Activated naive CD4-positive, alpha-beta T cell treated with anti-CD3 and anti-CD28 coated beads, Interleukin-2, amount 50 U/mL, for 16 hours (primary cell): ENCODE measurements at places on chromosomes 1 and 21.

GRCh38 chr1:107294686-107295085, 153.8 kb downstream of the NTNG1 start:
- no peak for DNase-seq

GRCh38 chr1:160115545-160116282, at the start of gene ATP1A2:
Gene ATP1A2, plus strand, starts transcription at chr1:160115759. Its CDS starts 103 bp downstream, at chr1:160115862.
- DNase-seq: no peak

- no peak for DNase-seq
These were observed 285.6 kb downstream of the NCAM2 start for GRCh38 chr21:21283810-21284209.

- DNase-seq: no peak
These were observed 37.5 kb downstream of the PGM1 start for GRCh38 chr1:63630666-63631065.

- DNase-seq: no peak
These were observed 73.5 kb upstream of the PDC start for GRCh38 chr1:186534401-186534800.

DNA sequence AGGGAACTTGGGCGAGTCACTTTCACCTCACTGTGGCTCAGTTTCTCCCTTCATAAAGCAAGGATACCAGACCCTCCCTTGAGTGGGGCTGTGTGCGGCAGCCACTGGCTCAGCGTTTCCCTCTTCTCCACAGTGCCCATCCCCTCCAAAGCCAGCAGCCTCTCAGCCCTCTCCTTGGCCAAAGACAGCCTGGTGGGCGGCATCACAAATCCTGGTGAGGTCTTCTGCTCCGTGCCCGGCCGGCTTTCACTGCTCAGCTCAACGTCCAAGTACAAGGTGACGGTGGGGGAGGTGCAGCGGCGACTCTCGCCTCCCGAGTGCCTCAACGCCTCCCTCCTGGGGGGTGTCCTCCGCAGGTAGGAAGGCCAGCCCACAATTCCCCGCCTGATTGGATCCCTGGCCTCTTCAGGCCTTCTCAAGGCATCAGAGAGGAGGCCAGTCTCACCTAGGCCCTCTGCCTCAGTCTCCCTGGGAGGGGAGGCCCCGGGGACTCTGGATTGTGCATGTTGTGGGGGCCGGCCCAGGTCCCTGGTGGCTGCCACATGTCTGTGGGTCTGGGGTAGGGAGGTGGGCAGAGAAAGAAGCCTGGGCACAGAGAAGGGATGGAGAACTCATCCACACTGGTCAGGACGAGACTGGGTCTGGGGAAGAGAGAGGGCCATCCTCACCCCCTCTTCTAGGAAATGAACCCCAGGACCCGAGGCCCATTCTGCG, 15.2 kb downstream of the TFAP2E start:
- no peak for DNase-seq

DNA sequence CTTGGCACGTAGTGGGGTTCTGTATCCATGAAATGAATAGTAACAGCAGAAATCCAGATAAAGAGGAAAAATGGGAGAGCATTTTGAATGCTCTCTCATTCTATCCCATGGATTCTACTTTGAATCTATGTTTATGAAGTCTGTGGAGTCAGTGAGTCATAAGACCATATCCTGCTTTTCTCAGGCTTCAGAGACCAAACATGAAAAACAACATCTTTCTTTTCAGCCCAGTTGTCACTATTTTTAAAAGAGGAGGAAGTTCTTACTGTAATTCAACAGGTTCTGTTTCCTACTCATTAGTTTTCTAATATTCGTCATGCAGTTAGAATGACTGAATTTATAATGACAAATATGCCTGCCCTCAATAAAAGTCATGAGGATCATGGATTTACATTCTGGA, 39.4 kb upstream of the CD55 start:
- DNase-seq: no peak

GRCh38 chr1:86712088-86712860, 7.9 kb downstream of the SH3GLB1 start:
- DNase-seq: no peak

GRCh38 chr1:235558621-235559169, 54.4 kb upstream of the B3GALNT2 start:
- no peak for DNase-seq

DNA sequence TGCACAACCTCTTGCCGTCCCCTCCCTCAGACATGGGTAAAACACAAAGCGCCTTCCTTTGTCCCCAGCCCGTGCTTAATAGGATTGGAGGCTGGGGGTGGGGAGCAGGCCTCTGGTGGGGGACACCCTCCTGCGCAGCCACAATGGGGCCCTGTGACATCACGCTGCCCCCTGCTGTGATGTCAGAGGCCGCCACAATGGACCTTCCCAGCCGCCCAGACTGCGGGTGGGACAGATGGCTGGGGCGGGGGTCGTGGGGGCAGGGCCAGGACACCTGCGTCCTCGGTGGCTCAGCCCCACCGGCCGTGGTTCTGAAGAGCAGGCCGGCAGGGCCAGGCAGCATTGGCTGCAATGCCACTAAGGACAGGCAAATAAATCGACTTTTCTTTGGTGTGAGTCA, 39.9 kb downstream of the EPHA2 start:
- DNase-seq: no peak

- no peak for DNase-seq
These were observed 80.8 kb downstream of the S1PR1 start for GRCh38 chr1:101317590-101317989.

GRCh38 chr21:36163750-36164741, 7.4 kb downstream of the DOP1B start:
- no peak for DNase-seq

DNA sequence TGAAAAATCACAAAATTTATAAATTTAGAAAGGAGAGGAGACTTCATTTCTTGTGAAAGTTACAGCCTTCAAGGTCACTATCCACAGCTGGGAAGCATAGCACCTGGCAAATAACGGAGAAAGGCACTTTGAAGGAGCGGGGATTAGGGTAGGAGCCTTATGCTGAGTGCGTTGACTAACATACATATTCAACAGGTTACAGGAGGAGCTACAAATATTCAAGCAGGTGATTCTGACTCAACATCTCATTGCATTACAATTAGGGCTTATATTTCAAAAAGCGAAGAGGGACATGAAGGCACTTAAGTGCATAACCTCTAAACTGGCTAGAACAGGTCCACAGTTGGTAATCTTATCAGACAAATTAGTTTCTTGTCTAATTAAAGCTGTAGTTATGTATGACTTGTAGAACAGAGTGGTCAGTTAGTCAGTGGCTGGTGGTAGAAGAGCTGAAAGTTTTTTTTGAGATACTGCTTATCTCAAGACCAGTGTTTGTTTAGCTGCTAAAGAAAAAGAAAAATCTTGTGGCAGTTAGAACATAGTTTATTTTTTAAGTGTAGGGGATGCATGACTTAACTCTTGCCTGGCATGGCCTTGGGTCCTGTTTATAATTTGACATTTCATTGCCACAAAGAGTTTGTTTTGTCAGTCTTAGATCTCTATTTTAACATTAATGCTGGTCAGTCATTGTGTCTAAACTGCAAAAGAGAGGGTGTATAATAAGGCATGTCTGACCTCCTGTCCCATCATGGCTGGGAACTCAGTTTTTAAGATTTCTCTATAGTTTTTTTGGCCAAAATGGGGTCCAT, 311.5 kb downstream of the DUSP10 start:
- no peak for DNase-seq

- DNase-seq: no peak
These were observed 4.3 kb downstream of the SERTAD4 start for GRCh38 chr1:210236840-210237409.

GRCh38 chr1:112247036-112247597, 148.9 kb upstream of the CTTNBP2NL start:
- no peak for DNase-seq

GRCh38 chr1:10022656-10023055, 10.1 kb upstream of the UBE4B start:
- DNase-seq: no peak

- no peak for DNase-seq
These were observed 13.2 kb upstream of the CTSE start for GRCh38 chr1:206036663-206037455.

- no peak for DNase-seq
These were observed 34.6 kb upstream of the CD55 start for GRCh38 chr1:207286786-207287468.

DNA sequence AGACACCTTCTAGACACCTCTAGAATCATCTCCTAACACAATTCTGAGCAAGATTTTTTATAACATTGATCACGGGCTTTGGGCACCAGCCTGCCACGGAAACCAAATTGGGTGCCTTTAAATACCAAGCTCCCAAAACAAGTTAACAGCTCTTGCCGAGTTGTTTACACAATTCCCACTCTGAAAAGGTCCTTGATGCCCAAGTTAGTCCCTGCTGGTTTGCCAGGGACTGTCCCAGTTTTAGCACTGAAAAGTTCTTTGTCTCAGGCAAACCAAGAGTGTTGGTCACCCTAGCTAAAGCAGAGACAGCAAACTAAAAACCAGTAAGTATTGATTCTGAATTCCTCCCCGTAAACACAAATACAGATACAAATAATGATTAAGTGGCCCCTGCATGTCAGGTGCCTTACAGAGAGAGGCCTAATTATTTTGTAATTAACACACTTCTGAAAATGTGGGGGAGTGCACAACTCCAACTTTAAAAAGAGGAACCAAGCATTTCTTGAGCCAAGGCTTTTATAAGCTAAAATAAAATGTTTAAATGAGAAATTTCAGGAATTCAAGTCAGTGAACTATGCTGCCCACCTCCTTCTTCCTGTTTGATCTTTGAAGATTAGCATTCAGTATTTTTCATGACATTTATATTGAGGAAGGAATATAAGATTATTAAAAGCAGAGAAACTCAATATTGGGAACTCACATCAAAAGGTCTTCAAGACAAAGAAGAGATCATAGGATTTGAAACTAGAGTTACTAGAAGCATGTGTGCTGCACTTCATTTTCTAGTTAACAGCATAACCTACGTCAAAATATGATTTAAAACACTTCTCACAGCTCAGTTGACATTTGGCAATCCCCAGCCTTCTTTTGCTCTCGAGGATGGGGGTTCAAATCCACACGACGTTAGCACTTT, 9.0 kb upstream of the UBE2U start:
- DNase-seq: no peak

- DNase-seq: no peak
These were observed 17.2 kb downstream of the PRDM15 start for GRCh38 chr21:41861987-41862386.

DNA sequence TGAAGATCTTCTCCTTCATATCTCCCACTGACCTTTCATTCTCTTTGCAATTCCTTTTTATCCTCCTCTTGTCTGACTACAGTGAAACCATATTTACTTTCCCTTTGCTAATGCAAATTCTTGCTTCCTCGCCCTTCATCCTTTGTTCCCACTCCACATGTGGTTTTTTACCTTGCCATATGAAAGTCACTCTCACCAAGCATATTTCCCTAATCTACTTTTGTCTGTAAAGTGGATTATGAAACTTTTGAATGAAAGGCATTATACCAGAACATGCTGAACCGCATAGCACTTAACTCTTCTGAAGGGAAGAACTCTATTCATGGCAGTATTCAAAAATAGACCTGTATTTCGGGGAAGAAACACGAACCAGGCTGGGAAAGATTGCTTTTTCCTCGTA, 8.0 kb upstream of the TMPRSS15 start:
- no peak for DNase-seq

DNA sequence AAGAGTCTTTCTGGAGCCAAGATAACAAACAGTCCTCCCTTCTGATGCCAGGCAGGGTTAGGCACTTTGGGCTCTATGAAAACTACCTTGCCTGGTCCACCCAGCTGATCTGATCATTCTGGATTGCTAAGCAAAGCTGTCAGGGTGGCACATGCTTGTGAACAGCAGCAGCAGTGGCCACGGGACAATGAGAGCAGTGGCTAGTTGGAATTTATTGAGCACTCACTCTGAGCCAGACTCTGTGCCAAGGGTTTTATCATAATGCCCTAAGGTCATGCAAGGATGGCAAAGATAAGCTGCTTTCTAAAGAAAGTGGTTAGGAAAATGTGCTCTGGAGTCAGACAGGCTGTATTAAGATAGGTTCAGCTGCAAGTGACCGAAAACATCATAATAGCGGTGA, 390.4 kb upstream of the VAMP3 start:
- no peak for DNase-seq

DNA sequence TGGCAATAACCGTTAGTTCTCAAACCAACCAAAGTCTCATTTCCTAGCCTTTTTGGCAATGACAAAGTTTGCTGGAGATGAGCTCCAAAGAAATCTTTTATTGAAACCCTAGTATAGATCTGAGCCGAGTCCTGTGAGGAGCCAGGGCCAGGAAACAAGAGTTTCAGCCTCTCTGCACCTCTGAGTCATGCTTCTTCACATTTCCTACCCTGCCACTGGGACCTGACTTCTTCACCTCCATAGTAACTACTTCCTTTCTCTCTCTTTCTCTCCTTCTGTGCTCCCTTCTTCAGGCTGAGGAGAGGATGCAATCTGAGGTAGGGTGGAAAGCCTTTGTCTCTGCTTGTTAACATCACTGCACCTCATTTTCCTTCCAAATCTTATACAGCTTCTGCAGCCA, 38.7 kb upstream of the IPO9 start:
- no peak for DNase-seq

GRCh38 chr1:161439280-161440232, 65.7 kb upstream of the FCGR2A start:
- DNase-seq: peak; percentile 56

DNA sequence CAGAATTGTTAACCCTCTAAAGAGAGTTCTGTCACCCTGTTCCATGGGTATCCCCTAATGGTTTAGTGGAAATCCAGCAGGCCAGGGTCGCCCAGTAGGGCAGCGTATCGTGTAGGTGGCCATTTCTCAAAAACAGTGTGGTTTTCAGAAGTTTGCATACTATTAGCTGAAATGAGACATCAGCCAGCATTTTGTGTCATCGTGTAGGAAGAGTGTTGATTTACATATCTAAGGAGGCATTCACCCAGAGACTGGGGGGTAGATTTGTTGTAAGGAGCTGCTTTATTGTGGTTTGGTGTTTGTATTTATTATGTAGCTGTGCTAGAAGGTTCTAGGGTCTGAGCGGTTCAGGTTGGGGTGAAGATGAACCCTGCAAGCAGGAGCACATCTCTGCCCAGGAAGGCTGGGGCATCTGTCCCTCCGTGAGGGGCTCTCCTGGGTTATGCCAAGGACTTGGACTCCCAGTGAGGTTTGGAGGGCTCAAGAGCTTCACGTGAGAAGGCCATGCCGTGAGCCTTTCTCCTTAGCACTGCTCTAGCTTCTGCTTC, 174.4 kb downstream of the PGBD5 start:
- no peak for DNase-seq

GRCh38 chr21:42841156-42841915, 38.0 kb downstream of the WDR4 start:
- no peak for DNase-seq

- no peak for DNase-seq
These were observed 467.5 kb downstream of the PTPRU start for GRCh38 chr1:29703596-29704370.
